Left lung (tissue), 14 donors: ENCODE measurements at places on chromosomes 7 and 10.
A peak's percentile ranks its signal among the peaks of the same experiment; 100 is the strongest.

DNA sequence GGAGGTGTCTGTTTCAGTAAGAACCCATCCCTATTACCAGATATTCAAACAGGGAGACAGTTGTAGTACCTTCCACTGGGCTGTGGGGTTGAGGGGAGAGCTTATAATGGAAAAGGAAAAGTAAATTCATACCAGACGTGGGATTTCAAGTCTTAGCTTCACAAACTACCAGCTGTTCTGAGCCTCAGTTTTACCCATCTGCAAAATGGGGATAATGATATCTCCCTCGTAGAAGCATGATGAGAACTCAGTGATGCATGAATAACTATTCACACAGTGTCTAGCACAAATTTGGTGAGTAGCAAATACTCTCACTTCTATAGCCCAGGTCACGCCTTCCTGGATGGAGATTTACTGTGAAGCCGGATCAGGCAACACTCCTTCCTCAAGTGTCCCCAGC, 29.1 kb upstream of the IKZF1 start:
- DNase-seq: no peak

DNA sequence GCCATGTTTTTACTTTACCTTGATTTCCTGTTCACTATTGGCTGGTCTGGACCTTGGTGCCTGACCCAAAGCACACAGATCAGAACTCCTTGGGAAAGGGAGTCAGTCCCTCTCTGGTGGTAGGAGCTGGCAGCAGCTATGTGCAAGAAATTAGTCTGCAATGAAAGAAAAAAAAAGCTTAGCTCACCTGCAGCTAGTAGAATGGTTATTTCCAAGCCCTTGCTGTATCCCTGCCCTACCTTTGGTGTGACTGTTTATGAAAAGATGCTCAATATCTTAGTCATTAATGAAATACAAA, 68.1 kb upstream of the PAPSS2 start:
- DNase-seq: no peak

- DNase-seq: no peak
Measured at GRCh38 chr7:158778471-158778870, 50.8 kb downstream of the ESYT2 start.

GRCh38 chr7:112156412-112156811, 49.8 kb downstream of the DOCK4 start:
- no peak for DNase-seq

- DNase-seq: no peak
Measured at GRCh38 chr7:110590415-110590814, 500.5 kb upstream of the LRRN3 start.

DNA sequence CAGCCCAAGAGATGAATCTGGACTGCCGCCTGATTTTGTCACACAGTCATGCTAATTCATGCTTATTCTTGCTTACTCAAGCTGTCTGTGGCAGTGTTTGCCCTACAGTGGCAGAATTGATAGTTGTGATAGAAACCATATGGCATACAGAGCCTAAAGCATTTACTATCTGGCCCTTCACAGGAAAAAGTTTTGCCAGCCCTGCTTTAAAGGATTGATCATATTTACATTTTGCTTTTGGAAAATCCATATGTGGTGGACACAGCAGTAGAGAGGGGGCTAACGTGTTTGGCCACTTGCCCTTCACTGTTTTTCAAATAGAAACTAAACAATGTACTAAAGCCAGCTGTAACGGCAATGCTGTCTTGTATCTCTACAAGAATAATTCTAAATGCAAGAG, 974.0 kb upstream of the GHITM start:
- no peak for DNase-seq

- DNase-seq: no peak
Measured at GRCh38 chr7:120915314-120916105, 35.1 kb upstream of the ING3 start.

DNA sequence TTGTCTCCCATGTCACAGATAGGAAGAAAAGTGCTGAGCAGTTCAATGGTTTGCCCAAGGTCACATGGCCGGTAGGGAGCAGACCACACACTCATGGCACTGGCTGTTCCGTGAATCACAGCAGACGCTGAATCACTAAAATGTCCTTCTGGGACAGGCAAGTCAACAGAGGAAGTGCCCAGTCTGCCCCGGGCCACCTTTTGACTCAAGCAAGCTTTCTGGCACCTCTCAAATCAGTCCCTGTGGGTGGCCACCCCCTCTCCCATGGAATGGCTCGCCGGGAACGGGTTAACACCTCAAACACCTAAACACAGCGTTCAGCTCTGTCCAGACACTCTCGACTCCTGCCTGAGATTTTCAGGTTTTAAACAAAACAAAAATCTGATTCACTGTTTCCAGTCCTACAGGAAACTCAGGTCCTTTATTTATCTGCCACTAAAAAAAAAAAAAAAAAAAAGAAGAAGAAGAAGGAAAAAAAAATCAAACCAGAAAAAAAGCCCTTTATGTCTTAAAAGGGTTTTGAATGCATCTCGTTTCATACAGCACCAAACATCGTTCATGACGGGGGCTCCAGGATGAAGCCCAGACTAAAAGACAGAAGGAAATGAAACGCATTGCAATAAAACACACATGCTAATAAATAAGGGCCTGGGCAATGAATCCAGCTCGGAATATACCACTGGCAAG, 15.5 kb downstream of the CARD11 start:
- DNase-seq: peak; percentile 56

DNA sequence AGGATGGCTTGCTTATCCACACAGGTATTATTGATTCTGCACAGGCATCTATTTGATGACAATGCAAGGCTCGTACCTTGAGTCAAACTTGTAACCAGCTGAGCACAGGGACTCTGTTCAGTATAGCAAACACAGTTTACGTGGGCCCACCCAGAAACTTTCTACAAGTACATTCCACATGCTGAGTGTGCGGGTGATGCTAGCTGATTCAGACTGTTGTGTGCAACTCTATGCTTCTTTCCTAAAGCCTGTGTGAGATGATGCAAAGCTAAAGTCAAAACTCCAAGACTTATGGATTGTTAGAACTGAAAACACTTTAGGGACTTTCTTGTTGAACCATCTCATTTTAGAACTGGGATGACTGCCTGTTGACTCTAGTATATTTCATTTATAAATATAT, 21.5 kb upstream of the CALD1 start:
- DNase-seq: no peak
